ENCODE measurements at places on chromosomes 6 and 20.

DNA sequence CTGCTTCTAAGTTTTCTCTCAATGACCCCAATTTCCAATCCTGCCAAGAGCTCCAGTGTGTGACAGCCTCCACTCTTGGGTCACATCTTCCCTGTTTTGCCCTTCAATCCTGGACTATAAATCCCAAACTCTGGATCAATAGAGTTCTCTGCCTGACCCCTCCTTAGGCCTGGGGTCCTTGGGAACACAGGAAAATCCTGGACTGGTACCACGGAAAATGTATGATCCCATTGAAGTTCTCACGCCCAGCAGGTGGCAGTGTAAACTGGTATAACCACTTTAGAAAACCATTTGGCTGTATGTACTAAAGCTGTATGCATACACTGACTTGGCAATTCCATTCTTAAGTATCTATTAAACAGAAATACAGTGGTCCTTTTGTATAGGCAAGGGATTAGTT, 98.0 kb downstream of the SNAP25 start:
- no peak for DNase-seq

GRCh38 chr6:28947067-28947765, 23.4 kb upstream of the TRIM27 start:
- DNase-seq = no peak

DNA sequence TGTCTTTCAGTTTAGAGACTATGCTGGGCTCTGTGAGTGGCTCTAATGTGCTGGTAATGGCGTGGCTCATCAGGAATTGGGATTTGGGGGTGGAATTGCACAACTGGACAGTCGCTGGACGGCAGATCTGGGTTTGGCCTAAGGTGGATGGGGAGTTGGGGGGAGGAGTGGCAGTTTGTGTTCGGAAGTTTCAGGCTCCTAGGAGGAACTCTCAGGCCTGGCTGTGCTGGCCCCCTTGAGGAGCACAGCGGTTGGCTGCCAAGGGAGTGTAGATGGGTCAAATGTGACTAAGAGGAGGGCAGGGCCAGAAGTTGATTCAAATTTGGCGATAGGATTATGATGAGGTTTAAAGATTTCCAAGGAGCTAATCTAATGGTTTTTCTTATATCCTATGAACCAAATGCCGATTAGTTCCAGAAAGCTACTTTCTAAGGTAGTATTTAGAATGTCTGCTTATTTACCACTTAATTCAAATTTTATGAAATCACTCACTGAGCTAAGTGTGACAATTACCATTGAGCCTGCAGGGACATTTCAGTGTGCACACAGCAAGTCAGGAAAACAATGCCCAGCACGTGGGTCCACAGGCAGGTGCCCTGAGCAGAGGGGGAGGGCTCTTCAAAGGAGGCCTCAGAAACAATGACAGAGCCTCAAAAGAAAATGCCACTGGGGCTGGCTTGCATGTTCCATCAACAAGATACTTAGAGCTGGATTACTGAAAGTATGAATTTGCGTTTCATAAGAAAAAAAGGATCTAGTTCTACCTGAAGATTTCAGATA, 111.0 kb downstream of the GJA10 start:
- DNase-seq = no peak

GRCh38 chr6:127630800-127631199, 53.8 kb downstream of the C6orf58 start:
- no peak for DNase-seq

DNA sequence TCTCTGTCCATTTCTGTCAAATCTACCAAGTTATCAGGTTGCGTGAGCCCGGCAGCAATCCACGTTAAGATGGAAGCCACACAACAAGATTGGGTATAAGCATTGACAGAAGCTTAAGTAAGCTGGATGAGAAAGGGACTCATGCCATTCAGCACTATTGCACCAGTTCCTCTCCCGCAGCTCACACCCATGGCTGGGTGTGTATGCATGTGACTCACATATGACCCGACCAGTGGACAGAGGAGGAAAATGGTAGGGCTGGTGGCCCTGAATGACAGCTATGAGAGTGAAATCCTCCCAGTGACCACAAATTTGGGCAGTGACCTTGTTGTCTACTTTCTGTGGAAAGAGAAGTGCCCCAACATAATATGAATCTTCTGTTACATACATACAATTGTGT, 113.5 kb downstream of the OTOR start:
- DNase-seq = no peak

GRCh38 chr6:50025258-50025657, 3.5 kb upstream of the DEFB110 start:
- DNase-seq = no peak

GRCh38 chr6:1043458-1043836, 268.5 kb upstream of the FOXQ1 start:
- DNase-seq = no peak

DNA sequence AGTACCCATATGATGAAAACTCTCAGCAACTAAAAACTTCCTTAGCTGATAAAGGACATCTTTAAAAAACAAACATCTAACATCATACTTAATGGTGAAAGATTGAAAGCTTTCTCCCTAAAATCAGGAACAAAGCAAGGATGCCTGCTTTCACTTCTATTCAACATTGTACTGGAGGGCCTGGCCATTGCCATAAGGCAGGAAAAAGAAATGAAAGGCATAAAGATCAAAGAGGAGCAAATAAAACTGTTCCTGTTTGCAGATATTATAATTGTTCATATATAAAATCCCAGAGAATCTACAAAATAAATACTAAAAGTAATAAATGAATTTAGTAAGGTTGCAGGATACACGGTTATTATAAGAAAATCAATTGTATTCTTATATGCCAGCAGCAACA, 124.6 kb upstream of the ARMC2 start:
- DNase-seq = no peak

DNA sequence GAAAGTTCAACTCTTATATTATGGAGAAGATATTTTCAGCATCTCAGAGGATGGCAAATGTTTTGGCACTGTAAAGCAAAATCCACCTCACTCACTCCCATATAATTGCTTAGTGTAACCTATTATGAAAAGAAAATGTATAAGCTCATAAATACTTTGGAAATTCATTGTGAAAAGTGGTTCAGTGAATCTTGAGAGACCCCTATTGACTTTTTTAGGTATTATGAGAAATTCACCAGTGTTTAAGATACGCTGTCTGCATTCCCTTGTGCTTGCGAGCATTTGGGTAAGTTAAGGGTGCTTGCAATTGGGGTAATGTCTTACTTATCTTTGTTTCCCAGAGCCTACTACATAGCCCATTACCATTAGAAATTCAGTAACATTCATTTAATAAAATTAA, 66.3 kb upstream of the BMP5 start:
- DNase-seq = no peak

DNA sequence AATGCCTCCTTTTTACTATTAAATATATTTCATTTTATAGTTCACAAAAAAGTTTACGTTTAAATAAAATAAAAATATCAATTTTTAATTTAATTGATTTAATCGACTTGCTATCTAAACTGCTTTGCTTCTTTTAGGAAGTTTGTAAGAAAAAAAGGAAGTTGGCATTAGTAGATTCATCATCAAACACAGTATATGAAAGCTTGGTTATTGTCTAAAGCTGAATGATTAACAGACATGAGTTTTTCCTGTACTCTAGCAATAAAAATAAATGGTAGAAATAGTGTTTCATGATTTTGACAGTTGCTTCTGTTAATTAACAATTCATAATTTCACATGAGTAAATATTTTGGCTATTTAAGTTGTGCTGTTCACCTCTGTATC, 1285.5 kb upstream of the GJE1 start:
- no peak for DNase-seq

- no peak for DNase-seq
Observed at GRCh38 chr6:64949257-64949656, 757.8 kb downstream of the EYS start.

GRCh38 chr6:36104836-36105235, 25.5 kb upstream of the MAPK13 start:
- DNase-seq = no peak

GRCh38 chr6:130900913-130901312, 73.7 kb downstream of the SMLR1 start:
- no peak for DNase-seq

DNA sequence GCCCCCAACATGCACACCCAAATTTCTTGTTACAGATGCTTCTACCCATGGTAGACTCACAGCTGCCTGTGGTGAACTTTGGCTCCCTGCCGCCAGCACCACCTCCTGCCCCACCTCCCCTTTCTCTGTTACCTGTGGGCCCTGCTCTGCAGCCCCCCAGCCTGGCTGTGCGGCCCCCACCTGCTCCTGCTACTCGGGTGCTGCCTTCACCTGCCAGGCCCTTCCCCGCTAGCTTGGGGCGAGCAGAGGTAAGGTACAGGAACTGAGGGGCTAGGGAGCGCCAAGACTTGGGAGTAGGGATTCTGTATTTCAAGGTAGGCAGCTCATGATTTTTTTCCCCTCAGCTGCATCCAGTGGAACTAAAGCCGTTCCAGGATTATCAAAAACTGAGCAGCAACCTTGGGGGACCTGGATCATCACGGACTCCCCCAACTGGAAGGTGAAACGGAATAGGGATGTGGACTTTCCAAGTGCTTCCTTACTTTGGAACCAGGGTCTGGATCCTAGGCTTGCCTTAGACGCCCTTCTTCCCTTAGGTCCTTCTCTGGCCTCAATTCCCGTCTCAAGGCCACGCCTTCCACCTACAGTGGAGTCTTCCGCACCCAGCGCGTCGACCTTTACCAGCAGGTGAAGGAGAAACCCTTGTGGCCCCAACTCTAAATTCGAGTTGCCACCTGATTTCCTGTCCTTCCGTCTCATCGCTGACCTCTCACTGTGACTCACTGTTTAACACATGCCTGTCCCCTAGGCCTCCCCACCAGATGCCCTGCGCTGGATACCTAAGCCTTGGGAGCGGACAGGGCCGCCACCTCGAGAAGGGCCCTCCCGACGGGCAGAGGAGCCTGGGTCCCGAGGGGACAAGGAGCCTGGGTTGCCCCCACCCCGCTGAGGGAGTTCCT, 15.5 kb downstream of the BAG6 start:
- DNase-seq = no peak

GRCh38 chr20:36666181-36666740, 20.3 kb upstream of the SLA2 start:
- no peak for DNase-seq

All from stimulated activated naive CD4-positive, alpha-beta T cell treated with Interleukin-2 at 50 U/mL for 16 hours (primary cell).